ENCODE measurements at places on chromosomes 7 and 10.

DNA sequence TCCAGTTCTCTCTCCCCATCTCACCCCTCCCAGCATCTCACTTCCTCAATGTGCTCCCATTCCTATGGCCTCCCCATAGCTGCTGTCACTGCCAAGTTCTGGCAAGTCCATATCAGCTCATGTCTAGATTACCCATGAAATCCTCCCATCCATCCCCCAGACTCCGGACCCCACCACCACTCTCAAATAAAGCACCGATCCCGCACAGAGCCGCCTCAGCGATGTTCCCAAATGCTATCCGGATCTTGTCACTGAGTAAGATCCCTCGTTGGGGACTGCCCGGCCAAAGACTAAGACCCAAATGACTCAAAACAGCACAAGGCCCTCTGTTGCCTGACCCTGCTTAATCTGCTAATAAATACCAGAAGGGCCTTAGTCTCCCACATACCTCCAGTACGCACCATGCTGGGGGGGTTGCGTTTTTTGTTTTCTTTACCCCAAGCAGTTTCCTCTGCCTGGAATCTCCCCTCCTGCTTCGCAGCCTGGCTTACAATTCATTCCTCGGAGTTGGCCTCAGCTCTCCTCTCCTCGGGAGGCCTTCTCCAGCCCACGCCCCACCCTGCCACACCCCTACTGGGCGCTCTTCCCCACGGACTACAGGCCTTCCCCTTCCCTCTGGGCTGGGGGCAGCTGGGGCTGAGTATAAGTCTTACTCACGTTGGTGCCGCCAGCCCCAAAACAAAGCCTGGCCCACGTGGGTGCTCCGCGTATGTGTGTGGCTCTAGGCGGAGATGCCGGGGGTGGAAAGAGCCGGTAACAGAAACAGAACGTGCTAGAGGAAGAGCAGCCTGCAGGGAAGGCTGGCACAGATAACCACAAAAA, 1.8 kb upstream of the DUSP5 start:
- peak; percentile 95 for DNase-seq

DNA sequence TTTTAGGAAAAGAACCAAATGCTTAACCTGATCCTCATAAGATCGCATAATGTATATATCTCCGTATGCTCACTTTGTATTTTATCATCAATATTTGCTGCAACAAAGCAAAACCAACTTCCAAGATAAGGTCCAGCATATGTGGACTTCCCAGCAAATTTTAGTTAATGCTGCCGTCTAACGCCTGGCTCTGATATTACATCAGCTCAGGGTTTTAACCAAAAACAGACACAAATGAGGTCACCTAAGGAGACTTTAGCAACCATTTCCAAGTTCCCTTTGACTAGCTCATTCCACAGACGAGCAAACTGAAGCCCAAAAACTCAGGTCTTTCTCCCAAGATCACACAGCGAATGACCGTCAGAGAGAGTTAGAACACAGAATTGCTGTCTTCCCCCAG, 59.4 kb upstream of the UCN3 start:
- DNase-seq, result peak; percentile 93

GRCh38 chr10:16192337-16192736, 244.5 kb upstream of the PTER start:
- peak; percentile 26 for DNase-seq

- peak; percentile 40 for DNase-seq
These were observed at the start of gene CLDN3 for GRCh38 chr7:73770002-73770859. Gene CLDN3 (minus strand): TSS chr7:73770270. CDS start chr7:73770049, 221 bp downstream.

Data from GM23248 (cell line).